Breast epithelium (tissue), 4 donors: ENCODE measurements at places on chromosomes 5 and 9. TPM values are rescaled to one million over a fixed set of nuclear protein-coding genes. Genes with fewer than 3 reads are reported as not detected.

CDC20B gene
- not detected for total RNA-seq

ZNF79 gene
- 7.7 TPM for total RNA-seq

FAM193B gene
- 77.0 TPM for total RNA-seq

PCDHA9 gene
- total RNA-seq, result 1.5 TPM

SMIM33 gene
- not detected for total RNA-seq

CCDC152 gene
- 0.96 TPM for total RNA-seq
